ENCODE measurements at places on chromosomes 2 and 18.

DNA sequence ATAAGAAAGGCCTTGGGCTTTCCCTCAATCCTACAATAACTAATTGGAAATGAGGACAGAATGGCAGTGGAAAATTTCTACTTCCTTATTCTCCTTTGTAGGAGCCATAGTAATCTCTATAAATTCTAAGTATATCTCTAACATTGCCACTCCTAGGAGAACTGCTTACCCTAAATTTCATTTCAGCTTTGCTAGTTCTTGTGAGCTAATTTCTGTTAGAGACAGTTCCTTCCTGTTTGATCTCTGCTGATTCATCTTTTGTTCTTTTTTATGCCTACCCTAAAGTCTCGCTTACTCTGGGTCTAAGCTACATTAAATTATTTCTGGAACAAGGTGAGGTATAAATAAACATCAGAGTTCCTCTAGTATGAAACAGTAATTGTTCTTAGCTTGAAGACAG is 25.7 kb downstream of the ABHD3 start:
- no peak for DNase-seq

- DNase-seq, result peak; percentile 49
Measured at GRCh38 chr2:152134488-152135280, 35.8 kb upstream of the CACNB4 start.

GRCh38 chr18:26637324-26637723 is 89.0 kb upstream of the KCTD1 start:
- no peak for DNase-seq

DNA sequence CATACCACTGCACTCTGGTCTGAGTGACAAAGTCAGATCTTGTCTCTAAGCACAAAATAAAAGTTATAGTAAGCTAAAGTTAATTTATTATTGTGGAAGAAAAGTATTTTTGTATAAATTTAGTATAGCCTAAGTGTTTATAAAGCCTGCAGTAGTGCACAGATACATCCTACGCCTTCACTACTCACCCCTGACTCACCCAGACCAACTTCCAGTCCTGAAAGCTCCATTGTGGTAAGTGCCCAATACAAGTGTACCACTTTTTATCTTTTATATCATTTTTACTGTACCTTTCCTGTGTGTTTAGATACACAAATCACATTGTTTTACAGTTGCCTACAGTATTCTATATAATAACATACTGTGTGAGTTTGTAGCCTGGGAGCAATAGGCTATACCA is 57.5 kb downstream of the UBE2E3 start:
- DNase-seq, result peak; percentile 84

GRCh38 chr2:60319031-60319547 is 234.4 kb downstream of the BCL11A start:
- no peak for DNase-seq

- no peak for DNase-seq
Measured at GRCh38 chr2:219024059-219024458, 17.3 kb downstream of the CFAP65 start.

DNA sequence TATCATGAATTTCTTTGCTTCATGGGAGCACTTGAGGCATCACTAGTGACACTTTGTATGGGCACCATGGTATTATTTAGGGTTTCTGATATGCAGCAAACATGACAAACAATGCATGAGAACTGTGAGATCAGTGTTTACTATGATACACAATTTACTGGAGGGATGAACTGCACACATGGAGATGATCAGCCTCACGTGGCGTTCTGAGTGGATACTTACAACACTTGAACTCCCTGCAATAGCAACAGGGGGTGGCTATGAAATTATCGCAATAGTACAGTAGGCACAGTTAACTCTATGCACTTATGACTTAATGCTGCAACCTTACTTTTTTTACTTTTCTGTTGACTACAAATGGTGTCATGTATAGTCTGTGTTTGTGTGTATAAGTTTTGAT is 18.5 kb upstream of the UGT1A8 start:
- peak; percentile 3 for DNase-seq

DNA sequence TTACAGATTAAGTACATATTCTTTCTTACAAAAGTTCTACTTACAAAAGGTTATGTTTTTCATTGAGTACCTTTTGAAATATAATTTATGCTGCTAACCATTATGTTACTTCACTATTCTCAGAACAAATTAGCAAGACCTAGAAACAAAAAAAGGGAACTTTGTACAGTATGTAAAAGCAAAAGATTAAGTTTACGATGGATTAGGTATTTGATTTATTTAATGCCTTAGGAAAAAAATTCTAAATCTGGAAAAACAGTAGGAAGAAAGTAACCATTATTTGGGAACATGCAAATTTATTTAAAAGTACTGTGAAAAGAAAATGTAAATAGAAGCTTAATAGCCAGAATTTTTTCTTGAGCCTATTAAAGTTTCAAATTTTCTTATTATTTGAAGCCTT is 144.6 kb downstream of the AGPS start:
- DNase-seq, result no peak

GRCh38 chr2:36965751-36966369 is 476 bp downstream of the STRN start:
- peak; percentile 8 for DNase-seq

- DNase-seq, result no peak
Measured at GRCh38 chr2:136901732-136902131, 136.4 kb downstream of the THSD7B start.

GRCh38 chr2:23330214-23330613 is 54.8 kb upstream of the KLHL29 start:
- peak; percentile 14 for DNase-seq

DNA sequence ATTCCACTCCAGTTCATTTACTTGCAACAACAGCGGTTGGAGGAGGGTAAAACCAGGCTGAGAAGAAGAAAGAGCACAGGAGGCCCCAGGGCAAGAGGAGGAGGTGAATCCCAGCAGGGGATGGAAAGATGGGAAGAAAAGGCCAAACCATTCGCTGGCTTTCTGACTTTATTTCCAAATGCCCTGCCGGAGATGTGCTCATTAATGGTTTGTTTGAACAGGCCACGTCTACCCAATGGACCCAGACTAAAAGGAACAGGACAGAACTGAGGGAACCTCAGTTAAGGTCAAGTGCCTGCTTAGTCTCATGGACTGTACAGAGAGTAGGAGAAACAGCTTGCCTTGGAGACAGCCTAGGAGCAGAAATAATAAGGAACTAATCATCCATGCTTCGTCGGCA is 121.6 kb upstream of the NDUFV2 start:
- DNase-seq, result no peak

DNA sequence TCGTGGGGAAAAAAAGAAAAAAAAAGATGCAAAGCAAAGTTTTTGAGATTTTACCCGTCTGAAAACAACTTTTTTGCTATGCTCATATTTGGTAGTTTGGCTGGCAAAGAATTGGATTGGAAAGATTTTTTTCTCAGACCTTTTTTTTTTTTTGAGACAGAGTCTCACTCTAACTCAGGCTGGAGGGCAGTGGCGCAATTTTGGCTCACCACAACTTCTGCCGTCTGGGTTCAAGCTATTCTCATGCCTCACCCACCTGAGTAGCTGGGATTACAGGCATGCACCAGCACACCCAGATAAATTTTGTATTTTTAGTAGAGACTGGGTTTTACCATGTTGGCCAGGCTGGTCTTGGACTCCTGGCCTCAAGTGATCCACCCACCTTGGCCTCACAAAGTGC is 56.3 kb upstream of the TANC1 start:
- no peak for DNase-seq
